Stimulated activated naive CD4-positive, alpha-beta T cell (primary cell): ENCODE measurements at places on chromosomes 12 and 14.
A peak's percentile ranks its signal among the peaks of the same experiment; 100 is the strongest.

DNA sequence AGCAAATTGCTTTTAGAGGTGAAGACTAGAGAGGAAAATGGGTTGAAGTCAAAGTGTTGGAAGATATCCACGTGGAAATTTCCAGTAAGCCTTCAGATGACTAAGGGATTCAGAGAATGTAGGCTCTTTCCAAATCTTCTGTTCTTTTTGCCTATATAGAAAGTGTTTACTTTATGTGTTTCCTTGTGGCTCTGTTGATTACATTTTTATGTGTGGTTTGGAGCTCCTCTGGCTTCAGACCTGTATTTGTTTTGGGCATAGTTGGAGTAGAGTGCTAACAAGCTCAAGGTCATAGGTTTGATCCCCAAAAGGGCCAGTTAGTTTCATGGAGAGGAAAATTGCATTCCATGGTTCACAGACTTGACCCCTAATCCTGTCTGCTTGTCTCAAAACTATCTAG lies 91.9 kb downstream of the IGF1 start:
- no peak for DNase-seq

- DNase-seq, result peak; percentile 66
Measured at GRCh38 chr12:103548622-103549601, 38.2 kb upstream of the STAB2 start.

- peak; percentile 38 for DNase-seq
Measured at GRCh38 chr14:70642303-70643235, 853 bp downstream of the TTC9 start.

GRCh38 chr12:98532687-98533304 lies 17.4 kb downstream of the TMPO start:
- no peak for DNase-seq

DNA sequence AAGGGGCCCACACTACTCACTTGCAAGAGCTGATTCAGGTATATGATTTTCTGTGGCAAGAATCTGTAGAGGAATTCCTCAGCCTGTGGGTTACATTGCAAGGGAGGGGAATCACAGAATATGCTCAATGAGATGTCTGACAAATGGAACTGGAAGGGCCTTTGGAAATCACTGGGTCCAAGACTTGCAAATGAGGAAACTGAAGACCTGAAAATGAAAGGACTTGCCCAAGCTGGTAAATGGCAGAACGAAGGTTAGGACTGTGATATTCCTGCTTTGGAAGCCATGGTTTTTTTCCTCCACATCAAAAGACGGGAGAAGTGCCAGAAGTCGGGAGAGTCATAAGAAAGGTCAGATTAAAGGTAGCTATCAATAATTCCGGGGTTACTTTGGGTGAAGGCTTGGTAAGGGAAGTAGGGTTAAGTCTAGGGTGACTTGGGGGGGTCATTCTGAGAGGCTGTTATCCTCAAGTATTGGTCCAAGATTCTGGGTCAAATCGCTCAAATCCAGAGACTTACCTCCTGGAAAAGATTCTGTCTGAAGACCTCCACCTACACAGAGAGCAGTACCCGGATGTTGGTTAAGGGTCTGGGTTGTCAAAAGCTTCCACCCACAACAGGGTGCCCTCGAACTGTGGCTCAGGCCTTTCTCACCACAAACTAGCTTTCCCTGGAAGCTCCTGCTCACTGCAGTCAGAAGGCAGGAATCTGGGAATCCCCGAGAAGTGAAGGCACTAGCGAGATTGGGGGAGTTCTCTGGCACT lies 539 bp downstream of the PSME2 start:
- no peak for DNase-seq

DNA sequence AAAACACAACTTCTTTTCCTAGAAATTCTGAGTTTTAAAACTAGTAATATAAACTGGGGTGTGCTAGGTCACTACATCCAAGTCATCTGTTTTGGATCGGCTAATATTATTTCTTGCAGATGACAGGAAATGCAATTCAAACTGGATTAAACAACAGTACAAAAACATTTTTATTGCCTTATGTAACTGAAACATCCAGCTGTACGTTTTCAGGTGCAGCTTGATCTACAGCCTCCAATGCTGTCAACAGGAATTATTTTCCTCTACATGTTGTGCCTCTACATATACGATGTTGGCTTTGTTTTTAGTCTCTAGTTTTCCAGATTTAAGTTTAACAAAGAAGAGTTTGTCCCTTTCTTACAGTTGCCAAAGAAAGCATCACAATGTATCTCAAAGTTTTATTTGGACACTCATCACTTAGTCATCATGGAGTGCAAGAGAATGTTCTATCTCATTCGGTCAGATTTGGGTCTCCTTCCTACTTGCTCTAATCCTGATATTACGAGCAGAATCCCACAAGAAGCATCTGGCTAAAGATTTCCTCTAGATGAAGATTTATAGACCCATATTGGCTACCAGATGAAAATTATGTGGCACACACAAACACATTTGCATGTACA lies 326.7 kb downstream of the SLC6A15 start:
- DNase-seq, result no peak

- no peak for DNase-seq
Measured at GRCh38 chr12:6697584-6698351, 2.8 kb downstream of the PIANP start.

DNA sequence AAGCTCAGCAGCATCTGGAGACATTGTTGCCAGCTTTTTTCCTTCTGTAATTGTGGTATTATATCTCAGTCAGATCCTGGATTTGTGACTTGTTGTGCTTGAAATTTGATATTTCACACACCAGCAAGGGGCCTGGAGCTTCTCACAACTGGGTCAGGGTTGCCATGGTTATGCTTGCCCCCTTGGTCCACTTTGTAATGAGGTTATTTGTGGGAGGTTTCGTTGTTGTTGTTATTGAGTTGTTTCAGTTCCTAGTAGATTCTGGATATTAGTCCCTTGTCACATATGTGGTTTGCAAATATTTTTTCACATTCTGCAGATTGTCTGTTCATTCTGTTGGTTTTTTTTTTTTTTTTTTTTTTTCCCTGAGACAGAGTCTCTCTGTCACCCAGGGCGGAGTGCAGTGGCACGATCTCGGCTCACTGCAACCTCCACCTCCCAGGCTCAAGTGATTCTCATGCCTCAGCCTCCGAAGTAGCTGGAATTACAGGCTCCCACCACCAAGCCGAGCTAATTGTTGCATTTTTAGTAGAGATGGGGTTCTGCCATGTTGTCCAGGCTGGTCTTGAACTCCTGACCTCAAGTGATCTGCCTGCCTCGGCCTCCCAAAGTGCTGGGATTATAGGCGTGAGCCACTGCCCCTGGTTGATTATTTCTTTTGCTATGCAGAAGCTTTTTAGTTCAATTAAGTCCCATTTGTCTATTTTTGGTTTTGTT lies 80.6 kb upstream of the ETV6 start:
- no peak for DNase-seq
